Activated CD4-positive, CD25-positive, alpha-beta regulatory T cell (primary cell): ENCODE measurements at places on chromosomes 7 and 10.

DNA sequence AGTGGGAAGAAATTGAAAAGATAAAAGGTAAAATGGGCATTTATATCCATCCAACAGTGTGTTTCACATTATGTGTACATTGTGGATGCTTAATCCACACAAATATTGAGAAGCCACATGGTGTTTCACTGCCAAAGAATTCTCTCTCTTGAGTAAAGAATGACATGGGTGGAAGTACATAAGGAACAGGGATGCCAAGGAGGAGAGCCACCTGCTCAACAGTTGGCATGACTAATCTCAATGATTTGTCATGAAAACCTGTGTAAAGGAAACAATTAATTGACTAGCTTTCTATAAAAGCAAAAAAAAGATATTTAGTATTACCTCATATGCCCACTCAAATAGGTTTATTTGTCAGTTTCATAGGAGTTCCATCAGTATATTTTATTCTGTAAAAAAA, 43.1 kb downstream of the MAGI2 start:
- no peak for DNase-seq

DNA sequence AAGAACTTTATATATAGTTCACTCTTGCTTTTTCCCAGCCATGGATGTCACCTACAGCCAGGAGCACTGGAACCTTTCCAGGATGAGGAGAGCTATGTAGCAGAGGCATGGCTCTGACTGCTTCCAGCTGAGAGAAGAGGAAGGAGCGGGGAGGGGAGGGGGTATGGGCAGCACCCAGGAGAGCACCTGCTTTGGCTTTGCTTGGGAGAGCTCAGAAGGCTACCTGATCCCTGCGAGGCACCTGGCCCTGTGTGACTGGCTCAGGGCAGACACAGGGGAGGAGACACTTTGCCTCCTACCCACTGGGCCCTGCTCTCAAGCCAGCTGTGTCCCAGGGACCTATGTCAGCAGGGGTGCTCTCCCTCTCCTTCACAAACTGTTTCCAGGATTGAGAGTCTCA, 67.1 kb downstream of the HK1 start:
- no peak for DNase-seq

- no peak for DNase-seq
These were observed 350.0 kb downstream of the FGFR2 start for GRCh38 chr10:121248266-121248665.

GRCh38 chr7:40437936-40438634, 303.3 kb downstream of the SUGCT start:
- no peak for DNase-seq

DNA sequence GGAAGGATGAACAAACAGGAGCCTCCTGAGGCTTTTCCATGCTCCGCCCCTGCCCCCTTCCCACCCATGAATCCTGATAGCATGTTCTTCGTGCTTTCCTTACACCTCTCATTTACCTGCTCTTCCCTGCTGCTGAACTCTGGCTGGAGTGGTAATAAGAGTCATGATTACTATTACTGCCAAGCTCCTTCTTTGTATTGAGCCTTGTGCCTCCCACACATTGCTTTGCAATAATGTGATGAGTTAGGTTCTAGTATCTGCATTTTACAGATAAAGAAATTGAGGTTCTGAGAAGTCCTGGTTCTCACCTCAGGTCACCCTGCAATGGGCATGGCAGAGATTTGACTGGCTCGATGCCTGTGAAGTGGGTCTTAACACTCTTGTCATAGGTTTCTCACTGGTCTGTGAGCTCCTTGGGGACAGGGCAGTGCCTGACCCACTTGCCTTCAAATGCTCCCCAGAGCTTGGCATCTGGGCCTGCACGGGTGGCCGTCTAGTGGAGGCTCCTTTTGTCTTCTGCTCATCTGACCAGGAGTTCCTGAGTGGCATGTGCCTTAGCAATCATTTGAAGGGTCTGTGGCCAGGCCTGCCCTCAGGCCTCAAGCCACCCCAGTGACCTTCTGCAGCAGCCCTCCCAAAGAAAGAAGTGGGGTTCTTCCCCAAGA, 309.2 kb upstream of the ZMIZ1 start:
- DNase-seq, result no peak
